ENCODE measurements at places on chromosomes 1 and 21.

- no peak for DNase-seq
These were observed 103.0 kb downstream of the SSBP3 start for GRCh38 chr1:54302951-54303843.

DNA sequence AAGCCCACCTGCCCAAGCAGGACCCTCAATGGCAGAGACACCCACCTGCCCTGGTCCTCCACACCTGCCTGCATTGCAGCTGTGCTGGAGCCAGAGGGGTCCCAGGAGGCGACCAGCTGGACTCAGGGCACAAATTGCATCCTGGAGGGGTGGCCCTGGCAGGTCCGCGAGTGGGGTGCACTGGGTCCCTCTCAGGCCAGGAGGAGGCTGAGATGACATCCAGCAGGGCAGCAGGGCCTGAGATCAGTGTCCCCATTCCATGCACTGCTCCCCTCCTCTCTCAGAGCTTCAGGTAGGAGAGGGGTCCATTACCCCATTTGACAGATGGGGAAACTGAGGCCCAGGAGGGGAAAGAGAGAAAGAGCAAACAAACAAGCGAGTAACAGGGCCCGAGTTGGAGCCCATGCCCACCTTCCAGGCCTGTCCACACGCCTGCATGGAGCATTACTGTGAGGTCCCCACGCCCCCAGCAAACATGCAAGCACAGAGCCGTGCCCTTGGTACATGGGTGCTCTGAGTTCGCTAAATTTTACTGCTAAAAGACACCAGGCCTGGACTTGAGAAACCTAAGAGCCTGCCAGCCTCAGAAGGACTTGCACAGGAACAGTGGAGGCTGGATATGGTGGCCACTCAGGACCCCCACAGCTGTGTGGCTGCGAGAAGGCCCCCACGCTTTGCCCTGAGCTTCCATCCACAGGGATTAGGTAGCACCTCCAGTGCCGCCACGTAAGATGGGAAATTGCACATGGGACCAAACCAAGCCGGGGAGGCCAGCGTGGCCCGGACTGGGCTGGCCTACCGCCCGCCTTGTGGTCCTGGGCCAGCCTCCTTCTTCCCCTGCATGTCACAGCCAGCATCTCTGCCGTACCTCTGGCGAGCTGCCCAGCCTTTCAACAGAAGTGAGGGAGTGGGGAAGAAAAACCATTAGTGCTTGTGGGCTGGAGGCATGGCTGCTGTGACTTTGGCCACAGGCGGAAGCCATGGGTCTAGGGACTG lies 7.4 kb downstream of the WNT3A start:
- DNase-seq: no peak

GRCh38 chr1:93710499-93711453 lies 29.1 kb upstream of the BCAR3 start:
- DNase-seq: no peak

DNA sequence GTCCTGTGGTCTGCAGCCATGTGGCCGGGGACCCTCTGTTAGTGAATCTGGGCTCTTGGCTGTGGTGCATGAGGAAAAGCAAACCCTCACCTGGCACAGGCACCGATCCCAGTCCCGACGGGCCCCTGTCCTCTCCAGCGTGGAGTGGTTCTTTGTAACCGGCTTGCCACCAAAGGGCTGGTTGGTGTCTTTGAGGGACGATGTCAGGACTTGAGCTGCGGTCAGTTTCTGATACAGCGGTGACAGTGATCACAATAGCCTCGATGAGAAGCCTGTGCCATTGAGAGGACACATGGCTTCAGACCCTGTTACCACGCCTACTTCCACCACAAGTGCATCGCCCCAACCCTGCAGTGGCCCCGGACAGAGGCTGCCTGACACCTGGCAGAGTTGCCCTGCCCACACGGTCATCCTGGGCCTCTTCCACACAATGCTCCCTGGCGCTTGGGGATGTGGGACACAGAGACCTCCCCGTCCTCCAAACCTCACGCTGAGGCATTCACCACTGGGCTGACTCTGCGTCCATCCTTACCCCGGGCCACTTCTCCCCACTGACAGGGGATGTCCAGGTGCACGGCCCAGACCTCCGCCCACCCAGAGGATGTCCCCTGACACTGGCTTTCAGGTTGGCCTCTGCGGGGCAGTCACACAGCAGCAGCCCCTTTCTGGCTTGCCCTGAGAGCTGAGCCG lies 18.8 kb upstream of the ACTRT2 start:
- DNase-seq: no peak

- no peak for DNase-seq
These were observed 64.1 kb upstream of the TMPRSS15 start for GRCh38 chr21:18467715-18468114.

- no peak for DNase-seq
These were observed 145.0 kb downstream of the PATJ start for GRCh38 chr1:61887076-61887867.

GRCh38 chr1:94929351-94930217 lies 2.7 kb upstream of the CNN3 start:
- DNase-seq: no peak

DNA sequence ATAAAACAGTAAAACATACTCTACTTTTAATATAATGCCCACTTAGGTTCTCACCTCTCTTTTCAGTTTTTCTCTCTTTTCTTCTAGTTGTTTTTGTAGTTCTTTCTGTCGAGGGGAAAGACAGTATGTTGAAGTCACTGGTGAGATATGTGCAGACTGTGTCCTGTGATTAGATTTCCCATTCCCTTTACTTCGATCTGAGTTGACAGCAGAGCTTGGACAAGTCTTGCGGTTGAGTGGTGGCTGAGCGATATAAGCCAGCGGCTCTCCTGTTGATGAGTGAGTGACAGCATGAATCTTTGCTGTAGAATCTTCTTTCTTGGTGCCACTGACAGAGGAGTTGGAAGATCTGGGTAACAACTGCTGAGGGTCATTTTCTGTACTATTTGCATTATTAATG lies 6.0 kb downstream of the CCDC181 start:
- no peak for DNase-seq

DNA sequence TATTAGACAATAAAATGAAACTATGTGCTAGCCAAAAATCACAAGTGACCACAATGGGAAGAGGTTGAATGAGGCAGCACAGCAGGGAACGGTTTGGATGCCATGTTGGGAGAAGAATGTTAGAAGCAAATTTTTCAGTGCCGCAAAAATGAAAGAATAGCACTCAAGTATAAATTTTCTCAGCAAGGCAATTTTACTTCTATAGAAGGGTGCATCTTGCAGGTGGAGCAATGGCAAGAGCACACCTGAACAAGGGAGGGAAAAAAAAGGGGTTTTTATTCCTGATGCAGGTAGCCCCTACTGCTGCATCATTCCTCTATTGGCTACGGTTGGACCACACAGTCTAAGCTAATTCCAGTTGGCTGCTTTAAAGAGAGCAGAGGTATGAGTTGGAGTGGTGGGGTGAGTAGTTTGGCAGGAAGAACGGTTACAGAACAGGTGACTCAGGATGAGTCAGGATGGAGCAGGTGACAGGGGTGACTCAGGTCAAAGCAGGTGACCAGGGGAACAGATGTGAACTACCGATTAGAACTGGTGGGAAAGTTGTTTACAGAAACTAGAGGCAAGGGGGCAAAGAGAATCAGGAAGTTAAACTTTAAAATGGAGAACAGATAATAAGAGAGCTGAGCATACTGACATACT lies 301.1 kb upstream of the NRIP1 start:
- no peak for DNase-seq

GRCh38 chr1:159030877-159031447 lies 21.3 kb downstream of the IFI16 start:
- no peak for DNase-seq

DNA sequence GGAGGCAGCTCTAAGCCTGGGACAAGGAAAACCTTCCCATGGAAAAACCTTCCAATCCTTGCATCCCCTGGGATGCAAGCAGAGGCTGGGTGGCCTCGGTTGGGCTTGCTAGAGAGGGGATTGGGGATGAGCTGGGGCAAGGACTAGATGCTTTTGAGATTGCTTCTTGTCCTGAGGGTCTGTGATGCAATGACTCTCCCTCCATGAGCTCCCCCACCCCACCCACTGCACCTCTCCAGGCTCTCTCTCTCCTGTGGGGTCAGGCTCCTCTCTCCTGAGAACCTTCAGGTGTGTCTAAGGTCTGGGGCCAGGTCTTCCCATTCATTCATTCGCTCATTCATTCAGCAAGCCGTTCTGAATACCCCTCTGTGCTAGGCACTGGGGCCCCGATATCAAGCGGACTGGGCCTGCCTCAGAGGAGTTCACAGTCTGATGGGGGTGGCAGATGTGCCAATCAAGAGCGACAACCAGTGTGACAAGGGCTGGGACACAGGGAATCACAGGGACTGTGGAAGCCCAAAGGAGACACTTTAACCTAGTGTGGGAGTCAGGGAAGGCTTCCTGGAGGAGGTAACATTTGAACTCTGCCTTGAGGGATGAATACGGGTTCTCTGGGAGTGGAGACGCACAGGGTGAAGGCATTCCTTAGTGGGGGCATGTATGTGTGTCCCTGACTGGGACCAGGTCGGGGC lies 6.5 kb downstream of the LDLRAD1 start:
- DNase-seq: no peak

- no peak for DNase-seq
These were observed 99.9 kb upstream of the PRDX6 start for GRCh38 chr1:173377266-173377665.

DNA sequence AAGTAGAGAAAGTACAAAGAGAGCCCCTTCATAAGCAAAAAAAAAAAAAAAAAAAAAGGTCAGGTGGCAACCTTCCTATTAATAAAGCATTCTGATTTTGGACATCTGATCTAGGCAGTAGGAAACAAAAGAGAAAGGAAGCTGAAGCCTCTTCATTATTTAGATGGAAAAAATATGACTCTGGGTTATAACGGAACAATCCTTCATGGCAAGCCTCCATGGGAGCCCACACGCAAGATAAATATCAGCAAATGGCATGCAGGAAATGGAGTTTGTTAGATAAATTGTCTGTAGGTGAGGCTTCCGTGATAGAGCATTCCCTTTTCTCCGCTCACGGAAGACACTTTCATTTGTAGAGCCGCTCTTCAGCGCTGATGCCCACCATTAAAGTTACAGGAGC lies 381.0 kb downstream of the TTLL7 start:
- DNase-seq: no peak

DNA sequence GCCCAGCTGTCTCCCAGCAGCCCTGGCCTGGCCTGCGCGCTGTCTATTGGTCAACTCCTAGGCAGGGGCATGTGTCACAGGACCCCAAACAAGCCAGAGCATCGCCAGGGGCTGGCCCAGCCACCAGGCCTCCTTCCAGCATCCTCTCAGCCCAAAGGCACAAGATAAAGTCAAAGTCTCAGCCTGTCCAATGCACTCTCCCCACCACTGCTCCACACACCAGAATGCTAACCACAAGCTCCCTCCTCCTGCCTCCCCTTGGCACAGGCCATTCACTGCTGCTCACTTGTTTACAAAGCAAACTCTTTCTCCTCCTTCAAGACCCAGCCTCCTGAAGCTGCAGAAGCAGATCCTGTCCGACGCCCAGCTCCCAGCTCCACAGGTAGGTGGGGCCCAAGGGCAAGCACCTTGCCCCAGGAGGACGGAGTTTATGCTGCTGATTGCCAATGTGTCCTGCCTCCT lies 133.4 kb downstream of the DMRTB1 start:
- DNase-seq: no peak

DNA sequence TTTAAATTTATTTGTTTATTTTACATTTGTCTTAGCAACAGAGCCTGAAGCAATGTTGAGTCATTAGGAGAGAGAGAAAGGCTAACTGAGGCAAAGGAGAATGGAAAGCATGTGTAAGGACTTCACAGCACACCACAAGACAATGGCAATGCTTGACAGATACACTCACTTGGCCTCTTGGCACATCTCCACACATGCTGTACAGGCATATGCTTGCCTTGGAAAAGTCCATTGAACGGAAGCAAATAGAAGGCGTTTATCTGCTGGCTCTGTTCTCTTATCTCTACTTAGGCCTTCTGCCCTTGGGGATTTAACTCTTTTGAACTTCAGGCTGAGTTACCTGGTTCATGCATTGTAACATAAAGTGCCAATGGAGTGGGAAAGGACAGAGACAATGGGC lies 262.2 kb upstream of the POU3F1 start:
- DNase-seq: no peak

GRCh38 chr1:24860841-24861240 lies 69.2 kb downstream of the RUNX3 start:
- DNase-seq: no peak

- peak; percentile 72 for DNase-seq
These were observed 1.8 kb downstream of the AGPAT3 start for GRCh38 chr21:43866659-43867331.

- no peak for DNase-seq
These were observed 16.7 kb downstream of the CHD5 start for GRCh38 chr1:6163191-6163972.

- DNase-seq: no peak
These were observed 86.3 kb downstream of the FCRL5 start for GRCh38 chr1:157466011-157466410.

GRCh38 chr1:85581802-85582686 lies 1.5 kb downstream of the CCN1 start:
- DNase-seq: no peak

DNA sequence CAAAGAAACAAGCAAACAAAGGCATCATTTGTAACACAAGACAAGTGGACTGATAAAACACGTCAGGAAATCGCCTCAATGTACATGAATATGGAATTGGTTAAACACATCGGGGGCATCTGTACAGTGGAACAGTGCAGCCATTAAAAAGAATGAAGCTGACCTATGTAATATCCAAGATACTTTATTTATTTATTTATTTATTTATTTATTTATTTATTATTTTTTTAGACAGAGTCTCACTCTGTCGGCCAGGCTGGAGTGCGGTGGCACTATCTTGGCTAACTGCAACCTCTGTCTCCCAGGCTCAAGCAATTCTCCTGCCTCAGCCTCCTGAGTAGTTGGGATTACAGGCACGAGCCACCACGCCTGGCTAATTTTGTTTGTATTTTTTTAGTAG lies 75.4 kb upstream of the SLC45A1 start:
- DNase-seq: no peak

DNA sequence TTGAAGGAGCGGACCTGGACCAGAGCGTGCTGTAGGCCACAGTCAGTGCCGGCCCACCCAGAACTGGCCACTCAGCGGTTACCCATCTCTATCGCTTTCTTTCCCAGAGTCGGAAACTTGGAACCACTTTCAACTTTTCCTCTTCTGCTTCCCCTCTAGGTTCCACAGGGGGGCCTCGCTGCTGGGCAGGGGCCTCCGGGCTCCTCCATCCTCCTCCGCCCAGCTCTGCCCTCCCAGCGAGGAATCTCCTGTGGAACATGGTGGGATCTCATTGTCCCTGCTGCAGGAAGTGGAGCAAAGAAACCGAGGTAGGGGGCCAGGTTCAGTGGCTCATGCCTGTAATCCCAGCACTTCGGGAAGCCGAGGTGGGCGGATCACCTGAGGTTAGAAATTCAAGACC lies 139.2 kb downstream of the ETS2 start:
- no peak for DNase-seq

DNA sequence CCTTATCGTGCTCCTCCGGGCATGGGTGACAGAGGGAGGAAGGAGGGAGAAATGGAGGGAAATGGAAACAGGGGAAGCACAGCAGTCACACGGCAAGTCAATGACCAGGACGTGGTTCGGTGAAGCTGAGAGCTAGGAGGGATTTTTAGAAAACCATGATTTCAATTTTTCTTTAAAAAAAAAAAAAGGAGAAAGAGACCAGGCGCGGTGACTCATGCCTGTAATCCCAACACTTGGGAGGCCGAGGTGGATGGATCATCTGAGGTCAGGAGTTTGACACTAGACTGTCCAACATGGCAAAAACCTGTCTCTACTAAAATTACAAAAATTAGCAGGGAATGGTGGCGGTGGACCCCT lies 776 bp upstream of the TNFRSF9 start:
- DNase-seq: no peak

GRCh38 chr1:2628191-2628932 lies 4.5 kb downstream of the MMEL1 start:
- no peak for DNase-seq
